DMS79 treated with DMSO at 0.1 percent for 48 hours (cell line): ENCODE measurements at places on chromosomes 3 and 15.

DNA sequence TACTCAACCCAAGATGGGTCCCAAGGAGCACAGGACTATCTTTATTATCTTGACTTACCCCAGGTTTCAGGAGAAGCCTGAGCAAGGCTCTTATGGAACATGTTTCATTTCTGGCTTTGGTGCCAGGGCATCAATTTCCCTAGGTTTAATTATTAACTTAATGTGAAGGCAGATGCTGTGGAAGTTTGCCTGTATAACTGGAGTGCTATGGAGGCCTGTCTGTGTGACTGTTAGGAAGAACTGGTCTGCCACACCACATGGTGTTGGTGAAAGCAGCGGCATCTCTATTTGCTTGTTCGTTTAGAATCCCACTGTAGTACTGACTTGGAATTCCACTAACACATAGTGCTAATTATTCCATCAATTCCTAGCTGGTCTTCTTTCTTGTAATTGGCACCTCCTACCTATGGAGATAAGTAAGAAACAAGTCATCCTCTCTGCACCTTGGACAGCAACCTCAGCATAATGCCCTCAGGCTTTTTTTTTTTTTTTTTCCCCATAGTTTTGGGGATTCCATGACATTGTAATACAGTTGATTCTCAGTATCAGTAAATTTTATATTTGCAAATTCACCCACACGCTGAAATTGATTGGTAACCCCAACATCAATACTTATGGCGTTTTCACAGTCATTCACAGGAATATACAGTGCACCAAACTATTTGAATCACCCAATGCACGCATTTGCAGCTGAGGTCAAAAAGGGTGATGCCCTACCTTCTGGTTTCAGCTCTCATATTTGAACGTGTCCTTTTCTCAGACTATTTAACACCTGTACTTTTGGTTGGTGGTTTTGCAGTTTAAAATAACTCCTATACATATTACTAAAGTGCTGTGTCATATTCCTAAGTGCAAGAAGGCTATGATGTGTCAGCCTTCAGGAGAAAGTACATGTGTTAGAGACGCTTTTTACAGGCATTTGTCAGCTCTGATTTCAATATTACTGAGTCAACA lies 772.8 kb upstream of the LMCD1 start:
- DNase-seq = no peak

- no peak for DNase-seq
These were observed 19.1 kb upstream of the HHATL start for GRCh38 chr3:42721690-42722089.

DNA sequence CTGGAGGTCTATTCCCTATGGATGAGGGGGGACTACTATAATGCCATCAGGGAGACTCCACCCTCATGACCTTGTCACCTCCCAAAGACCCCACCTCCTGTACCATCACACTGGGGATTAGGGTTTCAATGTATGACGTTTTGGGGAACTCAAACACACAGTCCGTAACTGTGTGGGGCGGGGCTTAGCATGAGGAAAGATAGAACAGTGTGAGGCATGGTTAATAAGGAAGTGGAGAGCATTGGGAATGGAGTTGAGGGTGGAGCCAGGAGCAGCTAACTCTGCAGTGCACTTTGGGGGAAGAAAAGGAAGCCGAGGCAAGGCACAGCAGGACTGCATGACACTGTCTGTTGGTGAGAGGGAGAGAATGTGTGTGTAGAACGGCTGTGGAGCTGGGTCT lies 90.9 kb upstream of the AGBL1 start:
- no peak for DNase-seq

DNA sequence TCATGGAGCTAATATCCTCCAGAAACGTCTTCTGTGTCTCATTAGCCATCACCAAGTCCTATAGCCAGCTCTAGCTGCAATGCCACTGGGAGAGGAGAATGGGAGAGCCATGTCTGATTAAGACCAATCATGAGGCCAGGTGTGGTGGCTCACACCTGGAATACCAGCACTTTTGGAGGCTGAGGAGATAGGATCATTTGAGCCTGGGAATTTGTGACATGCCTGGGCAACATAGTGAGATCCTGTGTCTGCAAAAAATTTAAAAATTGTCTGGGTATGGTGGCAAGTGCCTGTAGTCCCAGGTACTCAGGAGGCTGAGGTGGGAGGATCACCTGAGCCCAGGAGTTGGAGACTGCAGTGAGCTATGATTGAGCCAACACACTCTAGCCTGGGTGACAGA lies 13.1 kb downstream of the MGLL start:
- no peak for DNase-seq

DNA sequence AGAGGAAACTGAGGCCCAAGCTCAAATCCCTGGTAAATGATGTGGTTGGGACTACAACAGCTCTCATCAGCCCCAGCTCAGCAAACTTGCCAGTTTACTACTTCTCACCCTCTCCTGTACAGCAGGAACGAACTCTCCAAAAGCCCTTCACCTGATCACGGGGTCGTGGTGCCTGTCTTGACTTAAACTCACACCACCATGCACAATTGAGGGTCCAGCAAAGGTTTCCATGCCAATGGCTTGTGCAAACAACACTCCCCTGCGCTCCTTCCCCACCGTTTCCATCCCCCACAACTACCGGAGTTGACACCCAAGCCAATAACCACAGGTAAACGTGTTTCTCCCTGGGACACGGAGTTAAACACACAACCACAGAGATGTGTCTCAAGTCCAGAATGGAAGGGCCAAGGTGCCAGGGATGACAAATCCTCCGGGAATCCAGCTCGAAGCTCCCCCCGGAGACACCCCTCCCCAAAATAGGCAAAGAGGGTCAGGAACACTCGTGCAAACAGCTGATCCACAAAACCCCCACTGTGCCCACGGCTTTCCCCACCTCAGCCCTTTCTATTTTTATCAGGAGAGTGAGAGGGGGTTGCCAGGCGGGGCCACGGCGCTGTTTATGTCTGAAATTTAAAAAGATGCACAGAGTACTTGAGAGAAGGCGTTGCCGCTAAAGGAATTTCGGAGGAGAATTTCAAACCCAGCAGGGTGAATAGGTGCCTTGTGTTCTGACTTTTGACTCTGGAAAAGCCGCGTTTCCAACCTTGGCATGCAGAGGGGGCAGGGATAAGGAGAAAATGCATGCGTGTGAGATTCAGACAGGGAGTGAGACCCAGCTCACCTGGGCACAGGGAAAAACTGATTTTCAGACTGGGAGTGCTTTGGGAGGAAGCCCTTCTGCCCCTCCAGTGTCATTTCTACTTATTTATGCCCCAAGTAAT lies 10.6 kb upstream of the ACAN start:
- DNase-seq = no peak

GRCh38 chr3:10845839-10846656 lies 30.0 kb downstream of the SLC6A11 start:
- DNase-seq = no peak

- DNase-seq = no peak
These were observed 234.2 kb upstream of the MDFIC2 start for GRCh38 chr3:70546679-70547078.

DNA sequence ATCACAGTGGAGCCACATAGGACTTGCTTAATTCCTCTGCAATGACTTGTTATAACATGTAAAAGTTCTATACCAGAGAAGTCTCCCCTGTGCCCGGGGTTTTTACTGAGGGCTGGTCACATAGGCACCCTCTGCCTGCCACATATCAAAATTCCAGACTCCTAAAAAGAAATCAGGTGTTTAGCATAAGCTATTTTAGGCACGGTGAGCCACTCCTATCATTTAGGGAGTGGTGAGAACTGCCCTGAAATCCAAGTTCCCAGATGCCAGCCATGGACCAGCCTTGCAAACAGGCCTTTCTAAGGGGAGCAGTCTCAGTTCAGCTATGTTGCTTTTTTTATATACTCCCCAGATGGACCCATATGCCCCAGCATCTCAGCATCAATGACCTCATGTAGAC lies 130.3 kb downstream of the THSD4 start:
- DNase-seq = no peak

GRCh38 chr3:58223855-58224254 lies 13.1 kb upstream of the DNASE1L3 start:
- DNase-seq = no peak

DNA sequence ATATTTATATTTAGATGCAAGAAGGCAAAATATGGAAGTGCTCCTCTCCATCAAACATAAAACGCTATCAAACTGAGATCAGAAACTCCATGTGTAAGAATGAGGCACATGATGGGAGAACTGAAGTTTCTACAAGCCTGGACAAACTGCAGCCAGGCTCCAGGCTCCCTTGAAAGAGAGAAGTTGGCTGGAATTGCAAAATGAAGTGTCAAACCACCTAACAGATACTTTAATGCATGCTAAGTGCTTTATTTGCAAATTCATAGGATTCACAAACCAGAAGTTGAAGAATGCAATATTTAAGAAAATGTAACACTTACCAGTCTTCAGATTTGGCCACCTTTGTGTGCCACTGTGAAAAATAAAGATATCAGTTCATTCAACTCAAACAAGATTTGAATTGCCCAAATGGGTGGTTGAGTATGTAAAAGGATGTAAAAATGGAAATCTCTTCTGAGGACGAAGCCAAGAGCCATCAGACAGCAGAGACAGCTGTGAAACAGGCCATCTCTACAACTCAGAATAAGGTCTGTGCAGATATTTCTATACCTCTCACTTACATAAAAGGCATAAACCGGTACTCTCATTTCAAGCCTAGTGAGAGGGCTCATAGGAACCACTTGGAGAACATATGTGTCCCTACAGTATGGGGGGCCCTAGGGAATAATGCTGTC lies 87.0 kb downstream of the DPPA2 start:
- DNase-seq = no peak
